NCI-H2029 (cell line): ENCODE measurements at places on chromosomes 2 and 18.

GRCh38 chr2:127080226-127080937 lies 26.6 kb downstream of the BIN1 start:
- no peak for DNase-seq

DNA sequence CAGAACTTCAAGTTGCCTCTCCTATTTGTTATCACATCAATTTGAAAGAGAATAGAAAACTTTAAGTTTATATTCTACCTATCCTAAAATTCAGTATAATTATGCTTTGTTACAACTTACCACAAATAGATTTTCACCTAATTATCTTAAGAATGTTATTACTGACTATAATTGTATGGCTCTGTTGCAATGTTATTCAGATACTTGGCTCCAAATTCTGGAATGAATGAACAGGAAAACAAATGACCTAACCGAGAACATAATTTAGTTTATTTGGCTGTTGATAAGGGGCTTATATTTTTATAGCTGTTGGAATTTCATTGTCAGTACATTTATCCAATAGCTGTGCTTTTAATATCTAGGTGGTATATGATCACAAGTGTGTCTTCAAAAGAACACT lies 173.2 kb upstream of the GULP1 start:
- DNase-seq: no peak

DNA sequence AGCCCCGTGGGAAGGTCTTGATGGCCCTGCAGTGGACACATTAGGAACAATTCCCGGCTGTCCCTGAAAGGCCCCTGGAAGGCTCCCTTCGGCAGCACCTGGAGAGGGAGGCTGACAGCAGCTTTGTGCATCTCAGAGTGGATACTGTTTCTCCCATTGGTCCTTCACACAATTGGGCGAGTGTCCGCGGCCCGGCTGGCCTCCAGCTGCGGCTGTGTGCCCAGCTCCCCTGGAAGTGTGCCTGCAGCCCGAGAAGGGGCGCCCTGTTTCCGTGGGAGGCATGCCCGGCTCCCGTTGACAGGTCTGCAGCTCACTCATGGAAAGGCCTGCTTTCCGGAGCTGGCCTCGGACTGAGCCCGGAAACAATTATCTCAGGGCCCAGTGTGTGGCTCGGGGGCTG lies 103.7 kb downstream of the LPIN1 start:
- DNase-seq: no peak

GRCh38 chr18:9530226-9531009 lies 55.1 kb downstream of the RALBP1 start:
- no peak for DNase-seq

DNA sequence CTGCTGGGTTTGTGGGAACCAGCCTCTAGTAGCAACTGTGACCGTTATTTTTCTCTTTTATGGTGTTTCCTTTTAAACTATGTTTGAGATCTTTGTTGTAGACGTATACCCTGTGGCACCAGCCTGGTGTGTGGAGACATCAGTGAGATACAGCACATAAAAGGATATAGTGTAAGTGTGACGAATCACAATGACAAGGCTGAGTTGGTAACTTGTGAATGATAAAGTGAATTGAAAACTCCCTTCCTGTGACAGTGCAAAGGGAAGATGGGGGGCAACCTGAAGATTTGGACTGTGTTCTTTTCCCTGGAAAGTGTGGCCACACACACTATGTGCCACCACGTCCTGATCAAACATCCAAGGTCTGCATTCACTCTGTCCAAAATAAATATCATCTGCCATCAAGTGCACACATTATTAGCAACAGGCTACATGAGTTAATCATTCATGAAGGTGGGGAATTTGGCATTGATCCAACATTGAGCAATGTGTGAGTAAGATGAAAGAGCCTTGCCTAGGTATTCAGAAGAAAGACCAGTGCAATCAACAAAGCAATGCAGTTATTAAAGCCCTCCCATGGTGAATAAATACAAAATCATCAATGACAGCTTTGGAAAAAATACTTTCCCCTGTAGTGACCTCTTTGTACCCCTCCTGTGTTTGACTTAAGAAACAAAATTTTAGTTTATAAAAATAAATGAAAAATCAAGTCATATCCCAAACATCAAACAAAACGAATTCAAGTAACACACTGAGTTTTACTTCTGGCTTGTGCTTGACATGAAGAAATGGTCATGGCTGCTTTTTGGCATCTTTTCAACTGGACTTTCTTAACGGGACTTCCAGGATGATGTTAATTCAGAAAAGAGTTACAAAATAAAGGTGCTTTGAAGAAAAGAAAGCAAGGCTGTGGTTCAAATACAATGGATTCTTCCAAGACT lies 1280.5 kb upstream of the ZEB2 start:
- DNase-seq: no peak

DNA sequence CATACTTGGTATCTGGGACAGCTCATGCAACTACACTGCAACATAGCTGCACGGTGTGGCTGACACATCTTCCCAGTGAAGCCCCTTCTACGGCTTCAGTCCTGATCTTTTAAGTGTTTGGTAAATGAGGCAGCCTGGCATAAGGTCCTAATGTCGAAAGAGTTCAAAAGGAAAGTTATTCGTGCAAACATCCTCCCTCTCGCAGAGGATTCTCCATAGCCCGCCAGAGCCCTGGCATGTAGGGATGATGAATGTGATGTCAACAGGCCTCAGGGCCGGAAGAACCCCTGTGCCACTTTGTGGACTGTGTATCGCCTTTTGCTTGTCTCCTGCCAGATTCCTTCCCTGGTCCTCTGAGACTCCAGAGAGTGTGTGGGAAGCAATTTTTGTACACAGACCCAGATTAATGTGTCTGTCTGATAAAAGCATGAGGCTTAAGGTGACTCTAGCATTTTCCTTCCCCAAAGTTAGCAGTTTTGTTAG lies 88.5 kb downstream of the SOCS6 start:
- no peak for DNase-seq

DNA sequence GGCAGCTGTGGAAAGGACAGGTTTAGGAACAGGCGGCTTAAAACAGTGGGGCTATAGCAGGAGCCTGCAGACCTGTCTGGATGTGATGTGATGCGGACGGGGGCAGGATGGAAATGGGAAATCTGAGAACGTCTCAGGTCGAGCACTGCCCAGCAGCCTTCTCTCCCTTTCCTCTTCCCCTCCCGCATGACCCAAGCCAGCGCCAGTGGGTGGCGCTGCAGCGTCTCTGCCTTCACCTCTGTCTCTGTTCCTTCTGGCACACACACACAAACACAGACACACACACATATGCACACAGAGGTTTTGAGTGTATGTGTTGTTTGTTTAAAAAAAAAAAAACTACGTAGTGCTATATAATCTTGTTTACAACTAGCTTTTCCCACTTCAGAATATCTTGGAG lies 82.0 kb upstream of the SLC66A3 start:
- DNase-seq: peak; percentile 66

GRCh38 chr2:143263066-143263625 lies 133.9 kb downstream of the ARHGAP15 start:
- no peak for DNase-seq

DNA sequence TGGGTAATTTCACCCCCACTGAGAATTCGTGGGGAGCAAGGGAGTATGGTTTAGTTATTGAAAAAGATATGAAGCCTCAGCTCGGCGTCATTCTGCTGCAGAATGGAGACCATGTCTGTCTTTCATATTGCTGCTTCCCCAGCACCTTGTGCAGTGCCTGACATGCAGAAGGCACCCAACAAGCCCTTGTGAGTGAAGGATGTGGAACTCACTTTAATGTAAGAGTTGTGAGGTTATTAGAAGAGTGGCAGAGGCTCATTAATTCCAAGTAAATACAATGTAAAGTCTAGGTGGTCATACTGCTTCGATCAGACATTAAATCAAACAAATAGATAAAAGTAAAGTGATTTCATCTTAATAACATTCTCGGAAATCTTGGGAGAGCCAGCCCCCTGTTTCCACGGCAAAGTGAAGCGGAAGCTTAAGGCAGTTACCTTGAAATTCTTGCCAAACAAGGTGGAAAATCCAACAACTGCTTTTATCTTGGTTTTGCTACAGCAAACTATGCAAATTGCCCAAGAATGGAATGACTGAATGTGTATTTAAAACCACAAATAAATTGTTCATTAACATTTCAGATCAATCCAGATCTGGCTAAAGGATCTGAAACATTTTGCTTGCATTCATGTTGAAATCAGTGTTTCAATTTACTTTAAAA lies 9.6 kb downstream of the CFAP221 start:
- no peak for DNase-seq

DNA sequence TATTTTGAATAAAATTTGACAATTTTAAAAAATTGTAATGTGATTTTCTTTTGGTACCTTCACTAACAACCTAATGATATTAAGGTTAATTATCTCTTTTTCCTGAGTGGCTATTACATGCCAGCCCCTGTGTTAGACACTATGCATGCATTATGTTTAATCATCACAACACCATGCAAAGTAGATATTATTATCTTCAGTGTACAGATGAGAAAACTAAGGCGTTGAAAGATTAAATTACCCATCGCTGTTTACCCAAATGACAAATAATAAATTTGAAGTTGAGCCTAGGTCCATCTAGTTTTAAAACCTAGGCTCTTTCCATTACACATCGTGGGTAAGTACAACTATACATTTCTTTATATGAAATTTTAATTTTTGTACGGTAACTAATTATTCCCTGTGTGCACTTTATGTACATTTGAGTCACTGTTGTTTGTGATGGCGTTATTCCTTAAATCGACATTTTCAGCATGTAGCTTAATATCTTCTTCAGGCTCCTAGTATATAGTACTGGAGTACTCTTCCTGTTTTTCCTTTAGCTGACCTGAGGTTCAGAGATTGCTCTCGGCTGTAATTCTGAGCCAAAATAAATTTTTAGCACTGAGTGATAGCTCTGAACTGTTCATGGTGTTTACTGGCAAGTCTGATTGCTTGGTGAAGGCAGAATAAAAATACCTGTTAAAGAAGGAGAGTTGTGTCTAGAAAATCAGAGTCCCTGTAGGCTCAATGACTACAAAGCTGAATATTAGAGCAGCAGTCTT lies 13.9 kb upstream of the MBD2 start:
- no peak for DNase-seq

DNA sequence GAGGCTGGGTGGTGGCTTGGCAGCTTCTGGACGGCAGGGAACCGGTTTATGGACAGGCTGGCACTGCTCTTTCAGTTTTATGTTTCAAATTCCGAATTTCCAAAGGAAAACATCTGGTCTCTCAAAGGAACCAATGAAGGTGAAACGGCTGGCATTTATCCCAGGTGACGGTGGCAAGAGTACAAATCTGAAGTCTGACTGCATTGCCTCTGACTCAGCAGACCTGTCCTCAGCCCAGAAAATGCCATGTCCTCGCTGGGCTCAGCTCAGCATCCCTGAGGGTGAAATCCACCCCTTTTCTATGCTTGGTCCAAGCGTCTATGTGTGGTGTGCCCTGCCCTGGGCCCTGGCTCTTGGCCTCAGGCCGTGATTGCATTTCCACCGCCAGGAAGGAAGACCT lies 38.1 kb downstream of the NAPG start:
- DNase-seq: peak; percentile 56

DNA sequence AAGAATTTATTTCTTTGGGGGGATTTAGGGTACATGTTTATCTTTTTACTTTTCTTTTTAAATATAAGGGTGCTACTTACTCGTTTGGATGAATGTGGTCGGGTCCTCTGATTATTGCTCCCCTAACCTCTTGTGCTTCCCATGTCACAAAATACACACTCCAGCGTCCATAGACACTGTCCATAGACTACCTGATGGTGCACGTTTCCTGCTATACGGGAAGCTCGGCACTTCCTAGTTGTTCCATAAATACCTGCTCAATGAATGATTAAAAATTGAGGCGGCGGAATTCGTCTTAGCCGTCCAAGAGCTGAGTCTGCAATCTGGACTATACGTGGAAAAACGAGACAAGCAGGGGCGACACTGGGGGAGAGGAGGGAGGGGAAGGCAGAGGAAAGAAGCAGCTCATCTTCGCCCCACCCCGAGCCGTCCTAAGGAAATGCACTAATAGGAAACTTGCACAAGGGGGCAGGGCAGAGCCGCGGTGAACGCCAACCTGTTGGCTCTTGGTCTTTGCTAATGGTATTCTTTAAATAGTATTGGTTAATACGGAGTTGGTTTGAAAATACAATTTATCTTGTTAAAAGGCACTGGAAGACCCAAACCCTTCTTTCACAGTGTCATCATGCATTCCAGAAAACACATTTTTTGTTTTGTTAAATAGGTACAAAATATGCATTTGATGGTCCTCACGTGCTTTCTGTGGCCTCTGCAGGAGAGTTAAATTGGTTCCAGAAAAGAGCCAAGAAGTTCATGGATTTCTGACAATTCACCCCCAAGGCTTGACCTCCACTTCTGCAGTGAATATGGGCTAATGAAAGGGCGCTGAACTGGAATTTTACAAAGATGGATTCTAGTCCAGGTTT lies 73.0 kb upstream of the KCTD1 start:
- DNase-seq: no peak

- DNase-seq: no peak
Observed at GRCh38 chr18:54968807-54969206, 9.5 kb upstream of the CCDC68 start.

DNA sequence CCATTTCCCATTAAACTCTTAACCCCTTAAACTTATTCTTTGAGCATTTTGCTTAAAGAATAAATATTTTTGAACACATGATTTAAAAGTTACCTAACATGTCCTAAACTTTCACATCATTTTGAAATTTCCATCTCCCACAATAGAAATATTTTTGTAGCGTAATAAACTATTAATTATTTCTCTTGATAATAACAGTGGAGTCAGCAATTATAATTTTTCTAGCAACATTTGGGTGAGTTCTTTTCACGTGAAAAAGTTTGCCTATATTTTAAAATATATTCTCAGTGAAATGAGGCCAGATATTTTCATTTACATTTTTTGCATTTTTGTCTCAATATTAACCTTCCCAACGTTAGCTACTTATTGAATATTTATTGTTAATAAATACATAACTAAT lies 320.4 kb upstream of the CRIM1 start:
- no peak for DNase-seq

DNA sequence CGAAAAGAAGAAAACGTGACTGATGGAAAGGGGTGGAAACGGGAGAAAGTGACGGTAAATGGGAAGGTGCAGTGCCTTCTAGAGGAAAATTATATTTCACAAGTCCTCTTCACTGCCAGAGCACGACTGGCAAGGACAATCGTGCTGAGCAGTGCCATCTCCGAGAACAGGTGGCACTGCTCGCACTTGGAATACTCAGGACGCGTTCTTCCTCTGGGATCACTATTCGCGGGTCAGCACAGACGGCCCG lies 364 bp downstream of the STAT1 start:
- no peak for DNase-seq

DNA sequence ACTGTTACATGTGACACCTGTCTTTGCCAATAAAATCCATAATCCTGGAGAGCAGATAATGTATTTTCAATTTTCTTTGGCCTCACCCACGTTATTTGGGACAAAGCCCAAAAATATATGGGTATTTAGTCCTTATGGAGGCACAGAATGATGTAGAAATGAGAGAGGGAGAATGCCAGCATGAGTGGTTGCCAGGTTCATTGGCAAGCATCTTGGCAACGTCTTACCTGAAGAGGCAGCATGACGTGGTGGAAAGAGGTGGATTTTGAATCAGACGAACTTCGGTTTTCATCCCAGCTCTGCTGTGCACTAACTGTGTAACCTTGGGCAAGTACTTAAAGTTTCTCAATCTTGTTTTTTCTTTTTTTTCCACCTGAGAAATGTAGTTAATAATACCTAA lies 969.6 kb upstream of the PIK3C3 start:
- no peak for DNase-seq

GRCh38 chr18:43506935-43507334 lies 229.6 kb upstream of the SYT4 start:
- DNase-seq: no peak
